ENCODE measurements at places on chromosomes 4 and X.

DNA sequence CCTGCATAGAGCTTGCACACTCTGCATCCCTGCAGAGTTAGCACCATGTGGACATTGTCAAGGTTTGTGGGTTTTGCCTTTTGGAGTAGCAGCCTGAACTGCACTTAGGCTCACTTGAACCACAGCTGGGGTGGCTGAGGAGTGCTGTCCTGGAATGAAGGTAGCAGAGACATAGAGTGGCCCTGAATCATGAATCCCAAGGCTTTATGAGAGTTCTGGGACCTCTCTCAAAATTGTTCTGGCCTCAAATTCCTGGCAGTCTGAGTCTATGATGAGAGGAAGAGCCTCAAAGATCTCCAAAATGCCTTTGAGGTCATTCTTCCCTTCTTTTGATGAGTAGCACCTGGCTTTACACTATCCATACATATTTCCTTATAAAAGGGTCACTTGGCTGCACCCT, 37.1 kb upstream of the ADH1C start:
- no peak for DNase-seq

- no peak for DNase-seq
Observed at GRCh38 chr4:114785570-114785969, 187.0 kb downstream of the UGT8 start.

- no peak for DNase-seq
Observed at GRCh38 chr4:62528874-62529273, 1328.7 kb downstream of the ADGRL3 start.

DNA sequence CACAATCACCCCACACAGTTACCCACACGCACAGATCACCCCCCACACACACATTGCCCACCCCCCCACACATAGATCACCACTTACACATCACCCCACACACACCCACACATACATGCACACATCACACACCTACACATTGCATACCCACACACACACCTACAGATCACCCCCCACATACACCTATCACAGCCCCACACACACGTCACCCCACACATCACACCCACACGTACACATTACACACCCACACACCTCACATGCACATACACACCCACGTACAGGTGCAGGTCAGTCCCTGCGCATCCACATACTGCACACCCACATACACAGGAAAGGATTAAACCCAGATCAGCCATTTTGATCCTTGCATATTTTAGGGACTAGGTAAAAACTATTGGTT, 15.3 kb upstream of the TADA2B start:
- no peak for DNase-seq

GRCh38 chr4:10006231-10006600, 15.1 kb downstream of the SLC2A9 start:
- DNase-seq, result peak; percentile 16

GRCh38 chr4:87911252-87911774, 64.2 kb upstream of the SPP1 start:
- DNase-seq, result no peak

GRCh38 chr4:42965326-42965725, 72.8 kb downstream of the GRXCR1 start:
- no peak for DNase-seq

- no peak for DNase-seq
Observed at GRCh38 chr4:102601586-102602227, 100.5 kb downstream of the NFKB1 start.
